ENCODE measurements at places on chromosomes 5 and 9.

GRCh38 chr5:25458628-25459027 is 813.9 kb upstream of the CDH10 start:
- no peak for DNase-seq

- no peak for DNase-seq
Measured at GRCh38 chr5:132228241-132229035, 785 bp upstream of the P4HA2 start.

DNA sequence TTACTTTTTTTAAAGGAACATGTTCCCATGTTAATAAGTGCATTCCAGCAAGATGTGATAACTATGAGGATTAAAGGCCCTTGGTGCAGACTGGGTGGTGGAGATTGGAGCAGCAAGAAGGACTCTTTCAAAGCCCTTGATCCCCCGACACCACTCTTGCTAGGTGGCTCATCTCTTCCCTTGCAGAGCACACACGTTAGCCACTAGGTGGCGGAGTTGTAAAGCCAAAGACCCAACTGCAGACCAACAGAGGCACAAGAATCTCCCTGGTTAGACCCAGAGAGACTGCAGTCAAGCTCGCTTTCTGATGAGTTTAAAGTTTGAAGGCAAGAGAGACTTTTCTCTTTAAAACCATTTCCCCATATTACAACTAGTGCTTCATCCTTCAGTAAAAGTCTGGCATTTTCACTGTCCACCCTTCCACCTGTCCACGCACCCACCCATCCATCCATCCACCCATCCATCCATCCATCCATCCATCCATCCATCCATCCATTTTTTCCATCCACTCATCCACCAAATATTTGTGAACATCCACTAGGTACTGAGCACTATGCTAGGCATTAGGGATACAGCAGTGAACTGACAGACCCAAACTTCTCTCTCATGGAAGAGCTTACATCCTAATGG is 226.9 kb downstream of the MSX2 start:
- no peak for DNase-seq

DNA sequence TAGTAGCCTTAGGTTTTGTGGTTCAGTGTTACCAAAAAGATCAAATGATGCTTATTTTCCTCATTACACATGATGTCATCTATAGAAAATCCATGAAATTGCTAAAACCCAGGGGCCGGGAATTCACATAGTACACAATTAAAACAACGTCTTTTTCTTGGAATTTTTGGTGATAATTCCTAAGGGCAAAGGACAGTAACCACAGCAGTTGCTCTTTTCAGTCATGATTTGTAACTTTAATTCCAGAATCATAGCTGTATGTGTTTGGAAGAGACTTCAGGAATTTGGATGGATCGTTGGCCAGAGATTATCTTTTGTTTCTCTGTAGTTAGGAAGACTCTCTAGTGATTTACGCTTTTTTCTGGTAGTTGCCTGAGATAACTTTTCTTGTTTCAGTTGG is 748.7 kb downstream of the TLE4 start:
- DNase-seq, result peak; percentile 6

- no peak for DNase-seq
Measured at GRCh38 chr9:127909839-127910273, 7.0 kb downstream of the ST6GALNAC4 start.

DNA sequence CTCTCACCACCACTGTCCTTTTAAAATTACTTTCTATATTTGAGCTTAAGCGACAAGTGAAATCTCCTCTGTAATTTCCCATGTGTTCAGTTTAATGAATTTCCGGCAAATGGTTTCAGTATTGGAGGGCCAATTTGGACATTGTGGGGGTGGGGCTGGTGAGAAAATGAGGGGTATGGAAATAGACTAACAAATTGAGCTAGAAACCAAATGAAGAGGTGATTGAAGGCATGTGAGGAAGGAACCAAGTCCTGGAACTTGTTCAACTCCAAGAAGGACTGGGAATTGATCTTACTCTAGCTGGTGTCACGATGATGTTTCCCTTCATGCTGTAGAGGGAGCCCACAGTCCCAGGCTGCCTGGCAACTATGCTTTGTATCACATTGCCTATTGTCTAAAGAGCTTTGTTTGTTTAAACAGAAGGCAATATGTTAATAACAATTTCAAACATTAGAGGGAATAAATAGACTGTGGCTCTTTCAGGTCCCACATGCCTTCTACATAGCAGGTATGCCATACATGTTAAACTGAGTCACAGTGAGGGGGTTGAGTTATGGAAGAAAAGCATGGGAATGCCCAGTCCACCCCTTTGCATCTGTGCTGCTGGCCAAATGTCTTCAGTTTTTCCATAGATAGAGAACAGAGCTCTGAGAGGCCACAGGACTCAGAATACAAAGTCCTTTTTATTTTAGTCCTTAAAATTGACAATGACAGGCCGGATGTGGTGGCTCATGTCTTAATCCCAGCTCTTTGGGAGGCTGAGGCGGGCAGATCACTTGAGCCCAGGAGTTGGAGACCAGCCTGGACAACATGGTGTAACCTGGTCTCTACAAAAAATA is 25.0 kb upstream of the MATR3 start:
- no peak for DNase-seq

DNA sequence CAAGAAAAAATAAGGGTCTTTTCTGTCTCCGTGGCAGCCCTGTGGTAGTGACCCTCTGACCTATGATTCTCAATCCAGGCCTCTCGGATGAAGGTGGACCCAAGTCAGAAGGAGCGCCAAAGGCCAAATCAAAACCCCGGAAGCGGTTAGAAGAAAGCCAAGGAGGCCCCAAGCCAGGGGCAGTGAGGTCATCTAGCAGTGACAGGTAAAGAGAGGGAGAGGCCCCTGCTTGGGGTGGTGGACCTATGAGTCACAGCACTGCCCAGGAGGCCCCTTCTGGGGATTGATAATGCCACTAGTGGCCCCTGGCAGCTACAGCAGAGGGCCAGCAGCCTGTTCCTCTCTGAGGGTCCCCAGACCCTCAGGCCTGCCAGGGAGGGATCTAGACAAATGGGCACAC is 6.4 kb upstream of the SLC2A8 start:
- DNase-seq, result no peak

DNA sequence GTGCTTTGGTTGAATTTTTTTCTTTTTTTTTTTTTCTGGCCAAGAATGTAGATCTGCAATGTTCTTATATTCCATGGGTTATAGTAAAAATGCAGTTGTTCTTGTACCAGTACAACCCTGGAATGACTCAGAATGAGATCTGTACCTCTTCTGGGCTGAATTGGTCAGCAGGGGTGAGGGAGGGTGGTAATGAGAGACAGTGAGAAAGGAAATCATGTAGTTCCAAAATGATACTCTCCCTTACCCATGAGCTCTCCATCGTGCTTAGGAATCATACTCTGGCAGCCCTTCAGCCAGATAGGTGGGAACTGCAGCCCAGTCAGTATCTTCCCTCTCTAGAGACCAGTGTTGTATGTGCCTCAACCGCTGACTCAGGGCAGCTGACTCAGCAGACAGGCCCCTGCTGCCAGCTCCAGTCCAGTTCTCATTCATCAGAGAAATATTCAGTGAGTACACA is 2.1 kb upstream of the GLIS3 start:
- peak; percentile 75 for DNase-seq

- DNase-seq, result no peak
Measured at GRCh38 chr5:80864706-80865435, 95.3 kb upstream of the RASGRF2 start.

DNA sequence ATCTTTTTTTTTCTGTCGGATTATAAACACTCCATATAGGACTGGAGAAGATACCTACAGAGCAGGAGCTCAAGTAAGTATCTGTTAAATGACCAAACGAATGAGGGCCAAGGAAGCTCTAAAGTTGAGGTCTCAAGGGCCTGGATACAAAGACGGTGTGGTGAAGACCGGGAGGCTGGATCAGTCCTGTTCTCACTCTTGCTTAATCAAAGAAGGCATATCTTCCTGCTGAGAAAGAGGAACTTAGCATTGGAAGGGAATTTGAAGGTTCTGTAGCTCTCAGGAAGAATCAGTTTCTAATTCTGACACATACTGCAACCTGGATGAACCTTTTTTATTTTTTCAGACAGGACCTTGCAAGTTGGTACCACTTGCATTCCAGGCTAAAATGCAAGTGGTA is 28.3 kb upstream of the PAX5 start:
- no peak for DNase-seq

DNA sequence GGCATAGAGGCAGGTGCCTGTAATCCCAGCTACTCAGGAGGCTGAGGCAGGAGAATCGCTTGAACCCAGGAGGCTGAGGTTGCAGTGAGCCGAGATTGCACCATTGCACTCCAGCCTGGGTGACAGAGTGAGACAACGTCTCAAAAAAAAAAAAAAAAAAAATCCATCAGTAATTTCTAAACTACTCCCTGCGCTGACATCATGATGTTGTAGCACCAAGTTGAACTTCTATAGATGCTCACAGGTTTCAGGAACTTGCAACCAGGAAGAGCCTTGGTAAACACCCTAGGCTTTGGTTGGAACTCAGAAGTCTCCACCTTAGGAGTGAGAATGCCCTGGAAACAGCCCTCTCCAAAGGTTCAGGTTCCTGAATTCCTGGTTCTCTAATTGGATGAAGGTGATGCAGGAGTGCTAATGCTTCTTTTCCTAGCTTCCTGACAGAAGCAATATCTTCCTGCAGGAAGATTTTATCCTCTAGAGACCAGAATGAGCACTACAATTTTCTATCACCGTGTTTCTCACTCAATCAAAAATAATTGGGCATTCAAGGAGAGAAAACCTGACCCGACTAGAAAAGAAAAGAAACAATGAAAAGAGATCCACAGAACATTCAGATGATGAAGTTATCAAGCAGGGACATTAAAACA is 469.6 kb downstream of the GADD45G start:
- no peak for DNase-seq

DNA sequence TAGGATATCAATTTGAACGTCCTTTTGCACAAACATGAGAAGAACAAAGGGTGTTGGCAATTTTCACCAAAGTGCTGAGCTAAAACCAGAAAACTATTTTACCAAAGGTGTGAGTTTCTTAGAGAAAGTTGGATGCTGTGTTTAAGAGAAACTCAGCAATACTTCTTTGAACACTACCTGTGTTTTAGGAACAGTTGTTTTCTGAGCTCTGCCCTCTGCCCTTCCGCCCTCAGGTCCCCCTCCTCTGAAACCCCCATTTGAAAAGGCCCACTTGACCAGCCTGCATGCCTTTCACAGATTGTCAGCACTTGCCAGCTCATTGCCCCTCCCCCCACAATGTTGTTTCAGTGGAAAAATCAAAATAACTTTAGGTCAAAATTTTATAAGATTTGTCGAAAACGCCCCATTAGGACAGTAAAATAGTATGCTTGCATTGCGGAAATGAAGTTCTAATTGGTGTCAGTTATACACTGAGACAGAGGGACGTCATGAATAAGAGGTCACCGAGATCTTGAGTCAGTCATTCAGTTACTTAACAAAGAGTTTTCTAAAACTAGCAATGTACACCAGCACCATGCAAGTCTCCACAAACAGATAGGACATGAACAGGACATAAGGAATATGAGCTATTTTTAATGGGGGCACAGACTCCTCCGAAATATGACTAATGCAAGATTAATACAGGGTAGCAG is 61.9 kb upstream of the IL7R start:
- no peak for DNase-seq

DNA sequence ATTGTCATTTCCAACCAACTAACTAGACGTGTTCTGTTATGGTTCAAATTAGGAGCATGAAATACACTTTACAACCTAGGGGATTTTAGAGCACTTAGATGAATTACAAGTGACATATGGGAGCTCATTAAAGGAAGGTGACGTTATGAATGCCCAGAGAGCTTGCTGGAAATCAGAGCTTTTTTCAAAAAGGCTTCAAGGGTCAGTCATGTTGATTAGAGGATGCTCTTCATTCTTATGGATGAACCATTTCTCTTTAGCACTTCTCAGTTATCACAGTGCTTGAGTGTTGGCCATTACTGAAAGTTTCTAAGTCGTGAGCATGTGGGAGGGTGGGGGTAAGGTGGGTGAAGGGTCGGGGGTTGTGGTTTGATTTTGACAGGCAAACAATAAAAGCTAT is 1245.5 kb upstream of the DMAC1 start:
- no peak for DNase-seq

DNA sequence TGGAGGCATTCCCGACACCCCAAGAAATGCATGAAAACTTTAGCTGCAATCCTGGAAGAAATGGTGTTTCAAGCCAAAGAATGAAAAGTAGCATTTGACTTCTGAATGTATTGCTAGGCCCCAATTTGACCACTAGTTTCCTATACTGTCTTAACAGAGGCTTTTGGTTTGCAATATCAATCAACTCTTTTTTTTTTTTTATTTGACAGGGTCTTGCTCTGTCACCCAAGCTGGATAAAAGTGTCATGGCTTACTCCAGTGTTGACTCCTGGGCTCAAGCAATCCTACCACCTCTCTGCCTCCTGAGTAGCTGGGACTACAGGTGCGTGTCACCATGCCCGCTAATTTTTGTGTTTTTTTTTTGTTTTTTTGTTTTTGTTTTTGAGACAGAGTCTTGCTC is 3.2 kb upstream of the GPR107 start:
- DNase-seq, result no peak

- DNase-seq, result no peak
Measured at GRCh38 chr5:51172903-51173626, 210.2 kb upstream of the ISL1 start.

GRCh38 chr9:101326501-101326900 is 58.3 kb downstream of the BAAT start:
- no peak for DNase-seq

- DNase-seq, result no peak
Measured at GRCh38 chr5:122102825-122103224, 24.8 kb upstream of the LOX start.

DNA sequence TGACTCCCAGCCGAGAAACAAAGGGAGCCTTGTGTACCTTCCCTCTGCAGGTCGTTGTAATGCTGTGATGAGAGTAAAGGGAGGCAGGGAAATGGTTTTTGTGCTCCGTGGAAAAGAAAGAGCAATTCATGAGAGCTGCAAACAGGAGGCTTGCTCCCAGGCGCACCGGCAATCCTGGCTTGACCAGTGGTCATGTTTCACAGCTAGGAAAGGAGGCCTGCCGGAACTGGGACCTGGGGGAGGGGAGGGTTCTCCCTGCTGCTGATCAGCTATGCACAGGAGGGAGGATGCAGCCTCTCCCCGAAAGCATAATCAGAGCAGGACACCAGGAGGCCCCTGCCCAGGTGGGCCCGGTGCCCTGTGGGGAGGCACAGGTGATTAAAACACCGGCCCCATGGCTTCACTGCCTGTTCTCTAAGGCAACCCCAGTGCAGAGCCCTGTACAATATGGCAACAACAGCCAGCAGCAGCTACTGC is 131.3 kb downstream of the ZDHHC21 start:
- DNase-seq, result peak; percentile 63

DNA sequence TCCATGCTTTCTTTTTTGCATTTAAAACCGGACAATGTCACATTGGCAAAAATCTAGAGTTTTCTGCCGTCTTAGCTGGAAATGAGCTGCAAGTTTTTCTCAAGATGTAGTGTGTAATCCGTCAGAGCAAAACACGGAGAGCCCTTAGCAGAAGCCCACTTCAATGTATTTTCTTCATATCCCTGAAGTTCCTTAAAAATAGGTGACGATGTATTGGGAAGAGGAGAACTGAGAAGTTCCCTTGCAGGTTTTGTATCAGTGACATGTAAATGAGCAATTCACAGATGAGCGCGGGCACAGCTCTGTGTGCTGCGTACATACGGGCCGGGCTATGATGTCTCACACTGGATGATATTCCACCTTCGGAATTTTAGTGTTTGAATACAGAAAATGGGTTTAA is 14.8 kb upstream of the CLPTM1L start:
- no peak for DNase-seq

- no peak for DNase-seq
Measured at GRCh38 chr5:107968998-107969397, 298.3 kb upstream of the EFNA5 start.

All from kidney (tissue), 22 donors.